ENCODE measurements at places on chromosomes 7 and 10. TPM values are rescaled to one million over a fixed set of nuclear protein-coding genes. Genes with fewer than 3 reads are reported as not detected.
A peak's percentile ranks its signal among the peaks of the same experiment; 100 is the strongest.

SNCG gene
- 23.4 TPM for polyA plus RNA-seq

SPAM1 gene
- polyA plus RNA-seq, result not detected

- no peak for DNase-seq
Observed at GRCh38 chr10:132498562-132499366, 38.8 kb upstream of the INPP5A start.

DNA sequence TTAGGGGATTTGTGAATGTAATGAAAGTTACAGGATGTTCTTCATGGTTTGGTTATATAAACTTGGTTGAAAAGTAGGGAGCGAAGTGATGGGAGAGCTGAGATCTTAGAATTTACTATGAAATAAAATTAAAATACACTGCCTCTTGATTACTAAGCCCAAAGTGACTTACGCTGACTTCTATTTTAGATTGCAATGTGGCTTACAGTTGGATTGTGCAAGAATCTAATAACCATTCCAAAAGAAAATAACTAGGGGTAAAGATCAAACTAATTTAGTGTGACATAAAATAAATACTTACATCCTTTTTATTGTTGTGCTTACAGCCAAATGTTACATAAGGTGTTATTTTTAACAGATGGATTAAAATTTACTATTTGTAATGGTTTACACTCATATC is 15.3 kb downstream of the WNT16 start:
- DNase-seq, result no peak

GRCh38 chr10:123556736-123557135 is 109.4 kb upstream of the GPR26 start:
- DNase-seq, result no peak

DNA sequence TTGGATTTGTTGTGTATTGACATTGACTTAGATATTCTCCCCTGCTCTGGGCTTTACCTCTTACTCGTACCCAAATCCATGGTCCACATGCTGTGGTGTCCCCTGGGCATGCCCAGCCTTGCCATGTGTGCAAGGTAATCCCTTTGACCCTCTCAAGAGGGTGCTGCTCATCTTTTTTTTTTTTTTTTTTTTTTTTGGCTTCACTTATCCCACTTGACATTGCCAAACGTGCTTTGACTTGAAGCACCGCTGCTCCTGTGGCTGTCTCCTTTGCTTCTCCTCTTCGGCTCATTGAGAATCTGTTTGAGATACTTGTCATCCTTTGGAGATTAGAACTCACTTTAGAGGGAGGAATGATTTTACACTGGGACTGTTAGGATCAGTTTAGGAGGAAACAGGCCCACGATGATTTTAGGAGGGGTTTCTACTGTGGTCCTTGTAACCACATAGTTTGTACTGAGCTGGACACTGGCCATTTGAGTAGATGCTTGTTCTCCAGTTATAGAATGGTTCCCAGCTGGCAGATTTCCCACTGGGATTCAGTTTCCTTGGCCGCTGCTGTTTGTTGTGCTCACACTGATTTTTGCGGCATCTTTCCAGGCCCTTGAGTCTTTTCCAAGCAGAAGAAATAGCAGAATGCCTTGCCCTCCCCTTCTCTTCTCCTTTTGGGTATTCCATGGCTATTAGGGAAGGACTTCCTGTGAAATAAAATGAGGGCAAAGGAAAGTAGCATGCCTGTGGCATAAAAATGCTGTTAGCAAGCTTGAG is 184.8 kb downstream of the AUTS2 start:
- peak; percentile 30 for DNase-seq
